ENCODE measurements at places on chromosomes 13 and 19.

- no peak for DNase-seq
These were observed 17.6 kb upstream of the SLC7A1 start for GRCh38 chr13:29613101-29613500.

DNA sequence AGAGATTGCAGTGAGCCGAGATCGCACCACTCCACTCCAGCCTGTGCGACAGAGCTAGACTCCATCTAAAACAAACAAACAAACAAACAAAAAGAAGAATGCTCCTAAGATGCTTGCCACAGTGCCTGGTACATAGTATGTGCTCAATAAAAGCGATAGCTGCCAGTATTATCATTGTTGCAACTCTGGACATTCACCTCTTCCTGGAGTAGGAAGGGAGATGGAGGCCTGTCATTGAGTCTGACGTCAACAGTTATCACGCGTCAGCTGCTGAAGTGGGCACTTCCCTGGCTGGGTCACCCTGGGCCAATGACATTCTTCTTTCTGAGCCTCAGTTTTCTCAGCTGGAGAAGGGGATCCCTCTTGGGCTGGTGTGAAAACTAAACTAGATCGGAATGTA is 4.2 kb upstream of the PLAUR start:
- no peak for DNase-seq

- DNase-seq: peak; percentile 49
These were observed 2.2 kb downstream of the FLT3LG start for GRCh38 chr19:49475995-49476880.

- DNase-seq: no peak
These were observed 1.4 kb downstream of the DCUN1D2 start for GRCh38 chr13:113489171-113489548.

- no peak for DNase-seq
These were observed 1711.8 kb downstream of the EFNB2 start for GRCh38 chr13:104823709-104824108.

DNA sequence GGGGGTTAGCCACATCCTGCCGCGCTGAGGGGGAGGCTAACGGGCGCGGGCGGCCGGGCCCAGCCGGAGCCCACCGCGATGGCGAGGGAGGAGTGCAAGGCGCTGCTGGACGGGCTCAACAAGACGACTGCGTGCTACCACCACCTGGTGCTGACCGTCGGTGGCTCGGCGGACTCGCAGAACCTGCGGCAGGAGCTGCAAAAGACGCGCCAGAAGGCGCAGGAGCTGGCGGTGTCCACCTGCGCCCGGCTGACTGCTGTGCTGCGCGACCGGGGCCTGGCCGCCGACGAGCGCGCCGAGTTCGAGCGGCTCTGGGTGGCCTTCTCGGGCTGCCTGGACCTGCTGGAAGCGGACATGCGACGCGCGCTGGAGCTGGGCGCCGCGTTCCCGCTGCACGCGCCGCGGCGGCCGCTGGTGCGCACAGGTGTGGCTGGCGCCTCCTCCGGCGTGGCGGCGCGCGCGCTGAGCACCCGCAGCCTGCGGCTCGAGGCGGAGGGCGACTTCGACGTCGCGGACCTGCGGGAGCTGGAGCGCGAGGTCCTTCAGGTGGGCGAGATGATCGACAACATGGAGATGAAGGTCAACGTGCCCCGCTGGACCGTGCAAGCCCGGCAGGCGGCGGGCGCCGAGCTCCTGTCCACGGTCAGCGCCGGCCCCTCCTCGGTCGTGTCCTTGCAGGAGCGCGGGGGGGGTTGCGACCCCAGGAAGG is 692 bp downstream of the RGS9BP start:
- no peak for DNase-seq

DNA sequence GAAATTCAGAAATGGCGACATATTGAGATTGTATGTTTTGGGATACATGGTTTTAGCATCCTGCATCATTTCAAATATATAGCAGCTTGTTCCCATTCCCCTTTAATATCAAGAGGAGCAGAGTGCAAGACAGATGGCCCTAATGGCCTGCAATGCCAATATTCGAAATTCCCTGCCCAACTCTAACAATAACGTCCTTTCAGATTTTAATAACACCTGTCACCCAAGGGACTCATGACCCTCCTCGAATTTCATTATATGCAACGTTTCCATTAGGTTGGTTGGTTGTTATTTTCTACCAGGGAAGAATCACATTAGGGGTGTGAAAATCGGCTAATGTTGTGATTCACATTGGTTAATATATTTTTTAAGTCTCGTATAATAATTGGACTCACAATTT is 170.0 kb downstream of the TNFSF13B start:
- DNase-seq: no peak

DNA sequence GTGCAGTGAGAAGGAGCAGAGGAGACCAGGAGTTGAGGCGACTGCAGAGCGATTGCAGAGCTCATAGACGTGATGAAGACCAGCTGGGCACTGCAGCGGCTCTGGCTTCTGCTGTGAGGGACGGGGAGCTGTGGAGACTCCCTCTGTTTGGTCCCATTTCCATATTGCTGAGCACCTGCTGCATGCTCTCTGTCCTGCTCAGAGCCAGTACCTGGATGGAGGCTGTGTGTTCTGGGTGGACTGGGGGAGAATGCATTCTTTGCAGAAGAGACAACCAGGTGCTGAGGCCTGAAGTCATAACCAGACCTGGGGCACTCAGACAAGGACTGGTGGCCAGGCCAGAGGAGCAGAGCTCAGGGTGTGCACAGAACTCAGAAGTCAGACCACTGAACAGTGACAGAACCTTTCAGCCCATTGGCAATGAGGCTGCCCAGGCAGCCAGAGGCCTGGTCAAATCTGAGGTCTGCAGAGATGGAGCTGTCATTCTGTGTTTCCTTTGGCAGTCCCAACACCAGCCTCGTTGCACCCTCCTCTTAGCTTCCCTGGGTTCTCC is 1.3 kb upstream of the A1BG start:
- no peak for DNase-seq

- DNase-seq: no peak
These were observed 5.3 kb downstream of the SMIM7 start for GRCh38 chr19:16654627-16655026.

DNA sequence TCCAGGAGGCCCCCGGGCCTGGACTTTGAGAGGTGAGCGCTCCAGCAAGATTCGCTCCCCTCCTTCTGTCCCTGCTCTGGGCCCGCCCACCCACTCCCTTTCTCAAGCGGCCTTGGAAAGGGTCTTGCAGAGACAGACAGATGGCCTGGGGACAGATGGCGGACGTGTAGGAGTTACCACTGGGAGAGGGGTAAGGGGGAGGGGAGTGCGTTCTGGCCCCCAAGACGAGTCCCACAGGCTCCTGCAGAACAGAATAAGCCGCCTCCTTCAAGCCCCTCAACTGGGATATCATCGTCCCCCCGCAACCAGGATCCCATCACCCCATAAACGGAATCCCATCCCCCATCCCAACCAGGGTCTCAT is 3.6 kb upstream of the TNFAIP8L1 start:
- DNase-seq: no peak

DNA sequence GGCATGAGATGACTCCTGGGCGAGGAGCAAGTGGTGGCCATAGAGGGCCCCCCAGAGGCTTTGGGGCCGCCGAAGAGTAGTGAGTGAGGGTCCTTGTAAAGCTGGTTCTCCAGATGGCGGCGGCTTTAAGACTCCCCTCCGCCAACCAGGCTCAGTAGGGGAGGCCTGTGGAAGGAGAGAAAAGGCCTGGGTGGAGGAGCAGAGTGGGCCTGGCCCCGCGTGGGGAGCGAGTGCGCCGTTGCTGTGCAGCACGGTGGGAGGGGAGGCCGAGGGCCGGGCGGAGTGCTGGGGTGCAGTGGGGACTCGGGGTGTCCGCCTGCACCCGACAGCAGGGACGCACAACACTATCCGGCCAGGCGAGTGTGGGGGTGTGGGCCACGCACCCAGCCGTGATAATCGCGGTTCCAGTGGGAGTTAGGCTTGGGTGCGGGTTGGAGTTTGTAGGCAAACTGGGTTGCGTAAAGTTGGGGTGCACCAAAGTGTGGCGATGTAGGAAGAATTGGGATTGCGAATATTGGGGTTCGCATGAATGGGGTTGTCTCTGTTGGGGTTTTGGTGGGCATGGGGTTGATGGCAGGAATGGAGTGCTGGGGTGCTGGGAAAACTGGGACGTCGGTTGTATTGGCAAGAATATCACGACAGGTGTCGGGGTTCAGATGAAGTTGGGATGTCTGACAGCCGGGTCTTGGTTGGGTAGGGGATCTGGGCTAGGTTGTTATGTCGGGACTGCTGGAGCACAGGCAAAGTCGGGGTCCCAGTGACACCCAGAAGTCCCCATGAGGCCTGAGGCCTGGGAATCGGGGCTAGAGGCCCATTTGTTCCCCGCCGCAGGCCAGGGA is 687 bp upstream of the CIRBP start:
- no peak for DNase-seq

DNA sequence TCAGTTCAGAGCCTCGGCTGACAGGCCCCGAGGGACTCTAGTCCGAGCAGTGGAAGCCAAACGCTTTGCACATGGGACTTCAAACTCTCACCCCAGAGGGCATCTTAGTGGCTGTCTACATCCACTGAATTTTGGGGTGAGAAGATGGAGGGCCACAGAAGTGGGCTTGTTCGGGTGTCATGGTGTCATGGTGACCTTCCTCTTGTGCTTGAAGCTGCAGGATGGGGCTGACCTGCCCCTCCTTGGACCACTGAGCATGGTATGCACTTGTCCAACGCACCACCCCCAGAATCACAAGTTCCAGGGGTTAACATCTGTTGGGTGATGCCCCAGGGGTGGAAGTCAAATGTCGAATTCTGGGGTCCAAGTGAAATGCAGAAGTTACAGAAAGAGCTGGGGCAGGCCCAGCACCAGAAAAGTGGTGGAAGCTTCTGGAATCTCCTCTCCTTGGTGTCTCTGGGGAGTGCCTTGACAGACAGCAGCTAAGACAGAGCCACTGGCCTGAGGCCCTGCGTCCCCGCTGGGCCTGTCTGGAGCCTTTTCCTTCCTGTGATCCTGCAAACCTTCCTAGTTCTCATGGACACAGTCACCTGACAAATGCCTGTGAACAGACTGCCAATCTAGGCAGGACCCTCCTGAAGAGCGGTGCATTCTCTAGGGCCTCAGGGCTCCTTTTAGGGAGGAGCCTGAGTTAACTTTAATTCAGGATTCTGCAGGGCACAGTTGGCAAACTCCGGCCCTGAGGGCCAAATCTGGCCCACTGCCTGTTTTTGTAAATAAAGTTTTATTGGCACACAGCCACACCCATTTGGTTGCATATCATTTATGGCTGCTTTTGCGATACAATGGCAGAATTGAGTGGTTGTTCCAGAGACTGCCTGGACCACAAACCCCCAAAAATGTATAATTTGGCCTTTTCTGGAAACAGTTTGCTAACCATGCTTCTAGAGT is 65.1 kb upstream of the RANBP3 start:
- DNase-seq: no peak

- no peak for DNase-seq
These were observed 294.9 kb downstream of the NDFIP2 start for GRCh38 chr13:79775830-79776229.

DNA sequence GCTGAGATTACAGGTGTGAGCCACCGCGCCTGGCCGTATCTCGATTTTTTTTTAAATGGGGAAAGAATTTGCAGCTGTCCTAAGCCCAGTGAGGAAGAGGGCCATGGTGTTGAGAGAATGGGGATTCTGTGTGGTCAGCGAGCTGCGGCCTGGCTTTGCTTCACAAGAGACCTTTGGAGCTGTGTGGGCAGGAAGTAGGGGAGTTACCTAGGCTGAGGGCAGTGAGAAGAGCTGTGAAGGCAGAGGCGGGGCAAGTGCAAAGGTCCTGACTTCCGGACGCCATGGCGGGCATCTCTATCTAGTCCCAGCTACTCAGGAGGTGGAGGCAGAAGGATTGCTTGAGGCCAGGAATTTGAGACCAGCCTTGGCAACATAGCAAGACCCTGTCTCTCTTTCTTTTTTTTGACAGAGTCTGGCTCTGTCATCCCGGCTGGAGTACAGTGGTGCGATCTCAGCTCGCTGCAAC is 4.9 kb downstream of the AP2A1 start:
- DNase-seq: no peak

GRCh38 chr13:19158006-19158405 is 23.6 kb downstream of the TUBA3C start:
- no peak for DNase-seq

- DNase-seq: no peak
These were observed 100.8 kb downstream of the TUBGCP3 start for GRCh38 chr13:112487127-112487517.

DNA sequence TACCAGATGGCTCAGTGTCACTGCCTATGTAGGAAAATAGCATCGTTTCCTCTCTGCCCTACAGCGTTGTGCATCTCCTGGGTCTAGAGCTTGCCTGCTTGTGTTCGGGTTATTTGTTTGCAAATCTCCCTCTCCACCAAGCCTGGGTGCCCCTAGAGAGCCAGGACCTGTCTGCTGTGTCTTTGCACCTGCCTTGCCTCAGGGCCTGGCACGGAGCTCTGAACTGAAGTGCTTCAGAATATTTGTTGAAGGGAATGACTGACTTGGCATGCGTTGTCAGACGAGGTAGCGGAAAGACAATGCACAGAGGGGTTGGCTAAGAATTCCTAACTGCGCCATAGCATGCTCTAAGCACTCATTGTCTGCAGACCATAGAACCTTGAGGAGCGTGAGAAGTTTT is 263.4 kb downstream of the FGF9 start:
- no peak for DNase-seq

DNA sequence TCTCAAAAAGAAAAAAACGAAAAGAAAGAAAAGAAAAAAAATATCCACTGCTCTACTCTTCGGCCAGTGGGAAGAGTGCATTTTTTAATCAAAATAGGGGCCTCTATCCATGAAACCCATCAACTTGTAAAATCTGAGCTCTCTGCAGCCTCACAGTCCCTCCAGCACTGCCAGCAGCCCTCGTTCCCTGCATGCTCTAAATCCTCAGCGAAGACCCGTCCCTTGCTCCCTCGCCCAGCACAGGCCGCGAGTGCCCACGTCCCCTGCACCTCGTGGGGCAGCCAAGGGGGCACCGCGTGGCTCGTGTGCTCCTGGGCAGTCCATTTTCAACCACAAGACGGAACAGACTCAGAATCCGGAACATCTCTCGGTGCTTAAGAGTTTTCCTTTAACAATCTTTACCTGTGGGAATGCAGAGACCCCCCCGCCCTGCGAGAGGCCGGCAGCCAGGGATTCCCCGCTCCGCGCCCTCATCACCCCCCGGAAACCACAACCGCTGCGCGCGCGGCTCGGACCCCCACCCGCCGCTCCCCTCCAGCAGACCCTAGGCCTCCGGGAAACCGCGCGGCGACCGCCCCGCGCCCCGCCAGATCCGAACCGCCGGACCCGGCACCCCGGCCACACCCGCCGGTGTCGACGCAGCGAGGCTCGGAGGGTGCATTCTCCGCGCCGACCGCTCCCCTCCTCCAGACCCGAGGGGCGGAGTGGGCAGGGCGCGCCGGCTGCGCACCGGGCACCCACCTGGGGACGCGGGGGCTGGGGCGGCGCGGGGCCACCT is 638 bp downstream of the ANKRD27 start:
- DNase-seq: peak; percentile 5

DNA sequence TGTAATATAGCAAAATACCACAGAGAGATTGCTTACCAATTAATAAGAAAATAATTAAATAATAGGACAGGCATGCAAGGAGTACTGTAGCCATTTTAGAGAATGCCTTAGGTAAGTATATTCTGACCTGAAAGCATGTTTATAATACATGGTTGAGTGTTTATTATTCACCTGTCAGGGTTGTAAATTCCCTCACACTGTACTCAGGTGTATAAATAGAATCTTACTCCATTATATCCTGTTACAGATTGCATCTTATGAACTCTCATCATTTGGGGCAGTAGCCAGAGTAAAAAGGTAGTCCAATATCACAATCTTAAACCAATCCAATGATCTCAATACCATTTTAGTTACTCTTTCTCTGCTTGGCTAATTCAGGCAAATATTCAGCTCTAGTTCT is 35.8 kb upstream of the GTF2F2 start:
- no peak for DNase-seq

- no peak for DNase-seq
These were observed 3.2 kb downstream of the TEX30 start for GRCh38 chr13:102770435-102770834.

Measured in activated T-helper 1 cell treated with Interleukin-2 at 50 U/mL for 16 hours (primary cell).